Dermis microvascular lymphatic vessel endothelial cell (primary cell): ENCODE measurements at places on chromosomes 1 and 21.

- DNase-seq, result no peak
Measured at GRCh38 chr1:55580845-55581332, 365.7 kb upstream of the USP24 start.

DNA sequence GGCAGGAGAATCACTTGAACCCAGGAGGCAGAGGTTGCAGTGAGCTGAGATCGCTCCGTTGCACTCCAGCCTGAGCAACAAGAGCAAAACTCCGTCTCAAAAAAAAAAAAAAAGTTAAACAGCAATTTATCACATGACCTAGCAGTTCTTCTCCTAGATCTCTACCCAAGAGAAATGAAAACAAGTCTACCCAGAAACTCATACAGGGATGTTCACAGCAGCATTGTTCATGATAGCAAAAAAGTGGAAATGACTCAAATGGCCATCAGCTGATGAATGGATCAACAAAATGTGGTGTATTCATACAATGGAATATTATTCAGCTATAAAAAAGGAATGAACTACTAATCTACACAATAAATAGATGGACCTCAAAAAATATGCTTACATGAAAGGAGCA is 12.2 kb upstream of the ID3 start:
- DNase-seq, result no peak

- DNase-seq, result peak; percentile 59
Measured at GRCh38 chr1:163147019-163147418, 55.7 kb downstream of the RGS5 start.

- peak; percentile 72 for DNase-seq
Measured at GRCh38 chr1:205523891-205524793, 19.7 kb downstream of the CDK18 start.

DNA sequence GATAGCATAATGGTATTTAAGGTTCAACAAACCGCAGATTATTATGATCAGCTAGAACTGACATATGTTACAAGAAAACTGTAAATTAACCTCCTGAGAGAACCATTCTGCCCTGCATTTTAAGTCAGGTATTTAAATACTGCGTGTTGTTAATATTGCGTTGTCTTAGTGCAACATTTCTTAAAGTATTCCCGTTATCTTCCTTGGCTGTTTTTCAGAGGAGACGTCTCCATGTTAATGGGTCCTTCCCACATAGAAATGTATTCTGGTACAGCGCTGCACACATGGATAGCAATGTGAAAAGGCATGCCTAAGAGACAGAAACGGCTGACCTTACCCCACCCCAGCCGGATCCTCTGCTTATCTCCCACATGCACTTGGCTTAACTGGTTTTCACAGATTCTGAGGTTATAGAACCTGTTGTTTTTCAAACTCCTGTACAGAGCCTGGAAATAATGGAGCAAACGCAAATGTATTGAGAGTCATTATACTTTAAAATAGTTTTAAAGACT is 22.8 kb upstream of the DEGS1 start:
- no peak for DNase-seq

DNA sequence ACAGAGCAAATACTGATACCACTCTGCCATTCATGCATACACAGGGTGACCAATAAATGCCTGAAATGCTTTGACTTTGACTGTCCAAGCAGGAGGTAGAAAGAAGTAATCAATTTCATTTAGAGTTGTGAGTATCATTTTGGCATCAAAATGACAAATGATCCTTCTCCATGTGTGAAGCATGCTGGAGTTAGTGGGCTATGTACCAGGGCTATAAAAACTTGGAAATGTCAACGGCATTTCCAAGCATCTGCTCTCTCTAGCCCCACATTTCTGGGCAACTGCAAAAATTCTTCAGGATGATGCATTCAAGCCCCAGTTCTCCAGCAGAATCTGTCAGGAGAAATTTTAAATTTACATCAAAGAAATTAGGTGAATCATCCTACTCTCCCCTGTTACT is 208.4 kb upstream of the PTBP2 start:
- DNase-seq, result no peak

- DNase-seq, result no peak
Measured at GRCh38 chr1:203528976-203529835, 35.3 kb downstream of the OPTC start.

- DNase-seq, result no peak
Measured at GRCh38 chr21:25528515-25528914, 78.8 kb downstream of the MRPL39 start.

GRCh38 chr1:193539731-193540459 is 353.5 kb upstream of the B3GALT2 start:
- no peak for DNase-seq

GRCh38 chr1:77134359-77134758 is 84.9 kb downstream of the PIGK start:
- no peak for DNase-seq

DNA sequence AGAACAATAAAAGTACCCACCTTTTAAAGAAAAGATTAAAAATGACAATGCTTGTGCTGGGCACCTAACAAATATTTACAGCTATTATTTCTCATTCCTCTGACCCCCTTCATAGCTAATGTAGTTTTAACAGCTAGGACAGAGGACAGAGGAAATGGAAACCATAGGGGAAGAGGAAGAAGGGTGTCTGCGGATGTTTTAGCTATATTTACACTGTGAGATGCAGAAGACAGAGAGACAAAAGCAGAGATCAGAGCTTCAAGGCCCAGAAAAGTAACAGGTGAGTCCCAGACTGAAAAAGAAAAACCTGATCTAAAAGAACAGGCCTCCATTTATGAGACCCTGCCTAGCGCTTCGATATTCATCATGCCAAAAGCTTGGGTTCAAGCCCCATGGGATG is 72.0 kb downstream of the ZNF281 start:
- no peak for DNase-seq

DNA sequence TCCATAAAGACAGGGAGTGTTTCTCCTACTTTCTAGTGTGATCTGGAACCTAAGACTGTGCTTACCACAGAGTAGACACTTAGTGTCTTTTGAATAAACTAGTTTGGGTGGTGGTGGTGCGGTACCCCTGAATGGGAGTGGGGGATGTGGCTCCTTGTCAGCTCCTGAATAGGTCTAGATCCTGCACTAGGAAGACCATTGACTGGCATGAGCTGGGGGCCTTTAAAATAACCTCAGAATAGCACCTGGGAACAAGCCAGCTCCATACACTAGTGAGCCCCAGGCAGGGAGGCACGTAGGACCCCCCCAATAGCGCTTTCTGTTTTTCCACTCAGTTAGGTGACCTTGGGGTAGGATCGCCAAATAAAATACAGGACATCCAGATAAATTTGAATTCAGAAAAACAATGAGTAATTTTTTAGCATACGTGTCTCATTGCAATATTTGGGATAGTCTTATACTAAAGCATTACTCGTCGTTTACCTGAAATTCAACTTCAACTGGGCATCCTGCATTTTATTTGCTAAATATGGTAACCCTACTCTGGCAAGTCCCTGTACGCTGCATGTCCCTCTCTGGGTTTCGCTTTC is 45.6 kb downstream of the AZIN2 start:
- no peak for DNase-seq

GRCh38 chr1:18668046-18668445 is 37.4 kb downstream of the PAX7 start:
- DNase-seq, result no peak

DNA sequence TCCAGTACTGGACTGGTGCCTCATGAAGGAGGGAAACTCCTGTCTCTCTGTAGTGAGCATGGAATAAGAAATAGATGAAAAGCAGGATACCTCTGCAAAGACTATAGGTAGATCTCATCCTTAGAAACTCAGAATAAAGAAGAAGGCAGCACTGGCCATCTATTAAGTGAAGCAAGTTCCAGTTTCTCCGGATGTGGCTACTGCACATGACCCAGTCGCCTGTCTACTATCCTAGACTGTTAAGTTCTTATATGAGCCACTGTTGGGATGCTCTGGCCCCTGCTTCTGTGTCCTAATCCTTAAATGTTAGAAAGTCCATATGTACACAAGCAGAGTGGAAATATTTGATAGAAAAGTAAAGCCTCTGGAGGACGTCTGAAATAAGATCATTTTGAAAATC is 2.2 kb downstream of the FASLG start:
- DNase-seq, result no peak

DNA sequence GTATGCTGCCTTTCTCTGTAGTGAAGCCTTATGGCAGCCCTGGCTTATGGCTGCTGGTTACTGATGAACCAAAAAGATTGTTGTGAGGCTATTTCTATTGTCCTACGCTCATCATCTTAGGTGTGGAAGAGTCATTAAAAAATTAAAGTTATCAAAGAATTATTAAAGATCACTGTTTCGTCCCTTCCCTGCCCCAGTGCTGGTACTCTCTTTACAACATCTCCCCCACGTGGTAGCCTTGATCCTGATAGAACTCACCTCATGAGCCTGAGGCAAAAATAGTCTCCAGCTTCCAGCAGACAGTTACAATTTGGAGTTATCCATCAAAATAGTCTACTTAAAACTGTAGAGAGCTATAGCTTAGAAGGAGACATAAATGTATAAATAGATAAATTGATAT is 201.5 kb downstream of the S1PR1 start:
- DNase-seq, result peak; percentile 49

- peak; percentile 81 for DNase-seq
Measured at GRCh38 chr1:173064011-173064410, 13.3 kb upstream of the TNFSF18 start.

DNA sequence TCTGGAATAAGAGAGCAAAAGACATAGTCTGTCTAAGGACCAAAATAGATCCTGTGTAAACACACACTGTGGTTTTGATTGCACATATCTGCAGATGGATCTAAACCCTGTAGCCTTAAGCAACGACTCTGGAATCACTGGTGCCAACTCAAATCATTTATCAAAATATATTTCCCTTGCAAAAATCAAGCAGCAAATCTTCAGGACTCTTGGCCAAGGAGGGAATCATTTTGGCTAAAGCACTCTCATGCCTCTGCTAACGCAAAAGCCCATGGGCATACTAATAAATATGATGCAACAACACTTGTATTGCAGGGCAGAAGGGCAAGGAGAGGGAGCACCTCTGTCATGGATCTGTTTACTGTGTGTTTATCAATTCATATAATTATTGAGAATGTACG is 155.4 kb upstream of the DUSP10 start:
- no peak for DNase-seq

GRCh38 chr21:41966872-41967621 is 13.2 kb upstream of the C2CD2 start:
- DNase-seq, result no peak

GRCh38 chr1:219323426-219323825 is 149.7 kb downstream of the LYPLAL1 start:
- no peak for DNase-seq

DNA sequence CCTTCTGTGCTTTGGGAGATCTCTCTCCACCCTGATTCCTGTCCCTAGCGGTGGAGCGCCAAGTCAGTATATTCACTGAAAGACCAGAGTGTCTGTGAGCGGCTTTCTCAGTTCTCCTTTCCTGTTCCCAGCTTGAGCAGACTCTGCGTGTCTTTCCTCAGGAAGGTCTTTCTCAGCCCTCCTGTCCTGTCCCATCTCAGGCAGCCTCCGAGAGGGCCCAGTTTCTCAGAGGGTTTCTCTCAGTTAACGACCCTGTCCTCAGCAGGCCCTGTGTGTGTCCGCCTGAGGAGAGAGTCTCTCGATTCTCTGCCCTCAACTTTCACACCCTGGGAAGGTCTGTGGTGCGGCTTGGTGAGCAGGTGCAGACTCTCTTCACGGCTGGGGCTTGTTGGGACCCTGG is 34.0 kb upstream of the CHIT1 start:
- no peak for DNase-seq

GRCh38 chr1:45752014-45752413 is 1.6 kb upstream of the IPP start:
- no peak for DNase-seq

- DNase-seq, result no peak
Measured at GRCh38 chr1:221565711-221566110, 176.2 kb downstream of the DUSP10 start.

GRCh38 chr1:234540404-234540762 is 61.4 kb upstream of the TARBP1 start:
- DNase-seq, result no peak

DNA sequence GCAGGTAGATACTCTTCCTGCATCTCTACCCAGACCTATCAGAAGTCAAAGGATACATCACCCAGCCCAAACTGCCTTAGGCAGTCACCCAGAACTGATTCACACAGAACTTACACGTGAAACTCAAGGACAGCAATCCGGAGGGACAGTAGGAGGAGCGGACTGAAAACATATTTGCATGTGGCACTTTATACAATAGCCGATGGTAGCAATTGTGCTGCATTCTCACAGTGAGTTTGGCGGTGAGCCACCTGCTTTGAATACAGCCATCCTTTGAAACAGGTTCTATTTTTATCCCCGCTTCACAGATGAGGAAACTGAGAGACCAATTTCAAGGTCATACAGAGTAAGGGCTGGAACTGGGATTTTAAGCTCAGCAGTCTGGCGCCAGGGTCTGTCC is 69.5 kb downstream of the EDEM3 start:
- no peak for DNase-seq

- DNase-seq, result no peak
Measured at GRCh38 chr1:104212239-104212638, 462.5 kb downstream of the AMY1C start.

- DNase-seq, result no peak
Measured at GRCh38 chr1:153025797-153026196, 5.2 kb upstream of the SPRR1B start.

- DNase-seq, result no peak
Measured at GRCh38 chr1:62882201-62883104, 98.5 kb downstream of the ATG4C start.
